ENCODE measurements at places on chromosomes 13 and 19.

GRCh38 chr19:5434970-5435641, 20.1 kb upstream of the ZNRF4 start:
- DNase-seq: peak; percentile 57

DNA sequence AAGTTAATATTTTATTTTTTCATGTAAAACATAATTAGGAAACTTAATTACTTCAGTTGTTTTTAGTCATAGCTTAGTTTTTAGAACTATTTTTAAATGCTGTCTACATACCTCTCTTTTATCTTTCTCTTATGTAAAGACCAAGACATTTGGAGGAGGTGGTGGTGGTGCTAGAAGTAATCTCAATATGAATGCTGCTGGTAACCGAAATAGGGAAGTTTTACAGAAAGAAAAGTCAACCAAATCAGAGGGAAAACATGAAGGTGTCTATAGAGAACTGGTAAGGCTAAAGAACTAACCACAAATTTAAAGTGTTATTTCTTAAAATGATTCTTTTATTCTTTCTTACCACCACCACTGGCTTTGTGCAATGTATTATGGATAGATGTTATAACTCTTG, 97.3 kb downstream of the TDRD3 start:
- no peak for DNase-seq

DNA sequence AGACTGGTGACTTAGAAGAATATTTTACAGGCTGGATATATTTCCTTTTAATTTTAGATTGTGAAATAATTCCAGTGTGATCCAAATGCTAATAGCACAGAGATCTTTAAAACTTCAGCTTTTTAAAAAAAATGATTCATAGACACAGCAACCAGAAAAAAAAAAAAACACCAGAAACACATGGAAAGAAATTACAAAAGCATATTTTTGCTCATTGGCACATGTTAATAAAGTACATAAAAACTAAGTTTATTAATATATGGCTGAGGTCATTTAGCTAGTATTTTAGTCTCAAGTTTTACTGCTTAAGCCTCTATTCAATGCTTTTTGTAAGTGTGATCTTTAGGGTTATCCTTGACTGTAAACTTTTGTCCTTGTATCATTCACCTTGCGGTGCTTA, 577 bp downstream of the MYO16 start:
- DNase-seq: no peak

- no peak for DNase-seq
These were observed 202.4 kb downstream of the ITGBL1 start for GRCh38 chr13:101654883-101655282.

DNA sequence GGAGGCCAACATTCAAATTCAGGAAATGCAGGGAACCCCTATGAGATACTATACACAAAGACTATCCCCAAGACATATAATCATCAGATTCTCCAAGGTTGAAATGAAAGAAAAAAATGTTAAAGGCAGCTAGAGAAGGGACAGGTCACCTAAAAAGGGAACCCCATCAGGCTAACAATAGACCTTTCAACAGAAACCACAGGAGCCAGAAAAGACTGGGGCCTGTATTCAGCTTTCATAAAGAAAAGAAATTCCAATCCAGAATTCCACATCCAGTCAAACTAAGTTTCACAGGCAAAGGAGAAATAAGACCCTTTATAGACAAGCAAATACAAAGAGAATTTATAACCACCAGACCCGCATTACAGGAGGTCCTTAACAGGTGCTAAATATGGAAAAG, 1703.6 kb upstream of the PRR20A start:
- DNase-seq: no peak

GRCh38 chr19:41298348-41298964, 11.5 kb upstream of the CCDC97 start:
- DNase-seq: peak; percentile 77

GRCh38 chr13:37595162-37595561, 3.4 kb downstream of the POSTN start:
- DNase-seq: no peak

- peak; percentile 54 for DNase-seq
These were observed 7.7 kb upstream of the GPR18 start for GRCh38 chr13:99265821-99266426.

DNA sequence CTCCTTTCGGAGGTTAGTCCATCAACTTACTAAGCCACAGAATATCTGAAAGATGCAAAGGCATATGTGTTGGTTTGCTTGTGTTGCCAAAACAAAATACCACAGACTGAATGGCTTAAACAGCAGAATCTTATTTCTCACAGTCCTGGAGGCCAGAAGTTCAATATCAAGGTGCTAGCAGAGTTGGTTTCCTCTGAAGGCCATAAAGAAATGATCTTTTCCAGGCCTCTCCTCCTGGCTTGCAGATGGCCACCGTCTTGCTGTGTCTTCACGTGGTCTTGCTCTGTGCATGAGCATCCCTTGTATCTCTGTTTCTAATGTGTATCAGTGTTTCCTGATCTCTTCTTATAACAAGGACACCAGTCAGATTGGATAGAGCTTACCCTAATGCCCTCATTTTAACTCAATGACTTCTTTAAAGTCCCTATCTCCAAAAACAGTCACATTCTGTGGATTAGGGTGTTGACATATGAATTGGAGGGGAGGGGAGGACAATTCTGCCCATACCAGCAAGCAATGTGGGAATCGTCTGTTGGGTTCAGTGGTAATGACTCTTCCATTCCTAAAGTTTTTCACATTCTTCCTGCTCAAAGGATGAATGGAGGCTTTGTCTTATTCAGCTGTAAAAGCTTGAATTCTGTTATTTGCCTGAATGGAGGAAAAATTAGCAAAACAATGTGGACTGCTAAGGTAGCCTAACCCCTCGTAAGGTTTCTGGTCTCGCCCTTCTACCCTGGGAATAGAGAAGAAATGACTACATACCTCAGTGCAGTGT, 715.7 kb downstream of the DIAPH3 start:
- peak; percentile 77 for DNase-seq

DNA sequence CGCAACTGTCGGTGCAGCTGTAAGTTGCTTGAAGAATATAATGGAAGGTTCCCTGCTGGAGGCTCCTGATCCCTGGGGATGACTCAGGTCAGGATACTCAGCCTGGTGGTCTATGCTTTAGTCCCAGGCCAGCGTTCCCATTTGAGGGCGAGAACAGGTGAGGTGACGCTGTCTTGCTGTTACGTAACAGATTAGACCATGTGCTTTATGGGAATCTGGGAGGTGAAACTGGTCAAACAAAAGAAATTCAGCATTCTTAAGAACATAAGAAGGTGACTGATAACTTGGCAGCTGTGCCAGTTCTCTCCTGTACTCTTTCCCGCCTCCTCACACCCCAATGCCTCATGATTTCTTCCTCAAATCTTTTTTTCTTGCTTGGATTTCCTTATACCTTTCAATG, at the start of gene CXCL17:
Gene CXCL17, minus strand, starts transcription at position 114 of the 400 bp plus-strand sequence. CDS start 114 bp downstream, outside the sequence.
- DNase-seq: no peak

DNA sequence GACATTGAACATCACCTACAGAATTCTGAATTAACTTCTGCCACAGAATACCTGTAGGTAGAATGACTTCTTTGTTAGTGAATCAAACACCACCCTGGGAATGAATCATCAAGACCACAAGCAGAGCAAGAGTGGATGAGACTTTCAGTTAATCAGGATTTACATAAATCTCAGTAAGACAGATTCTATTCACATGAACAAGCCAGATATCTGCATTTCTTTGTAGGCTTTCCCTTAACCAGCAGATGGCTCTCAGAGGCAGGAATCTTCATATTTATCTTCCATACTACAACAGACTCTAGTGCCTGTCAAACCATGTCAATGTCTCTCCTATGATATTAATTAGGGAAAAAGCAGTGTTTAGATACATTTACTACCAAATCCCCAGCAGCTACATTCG, 412.1 kb downstream of the KLF12 start:
- peak; percentile 95 for DNase-seq

GRCh38 chr13:90362707-90363106, 984.8 kb upstream of the MIR17HG start:
- no peak for DNase-seq

DNA sequence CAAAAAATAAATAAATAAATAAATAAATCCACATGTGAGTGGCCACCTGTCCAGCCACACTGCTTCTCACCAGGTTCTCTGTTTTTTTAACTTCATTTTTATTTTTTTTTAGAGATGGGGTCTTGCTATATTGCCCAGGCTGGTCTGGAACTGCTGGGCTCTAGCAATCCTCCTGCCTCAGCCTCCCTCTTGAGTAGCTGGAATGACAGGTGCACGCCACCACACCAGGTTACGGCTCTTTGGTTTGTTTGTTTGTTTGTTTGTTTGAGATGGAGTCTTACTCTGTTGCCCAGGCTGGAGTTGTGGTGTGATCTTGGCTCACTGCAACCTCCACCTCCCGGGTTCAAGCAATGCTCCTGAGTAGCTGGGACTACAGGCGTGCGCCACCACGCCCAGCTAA, 94.5 kb upstream of the CACNA1A start:
- DNase-seq: no peak

GRCh38 chr19:45879055-45879454, 6.9 kb downstream of the IRF2BP1 start:
- no peak for DNase-seq

DNA sequence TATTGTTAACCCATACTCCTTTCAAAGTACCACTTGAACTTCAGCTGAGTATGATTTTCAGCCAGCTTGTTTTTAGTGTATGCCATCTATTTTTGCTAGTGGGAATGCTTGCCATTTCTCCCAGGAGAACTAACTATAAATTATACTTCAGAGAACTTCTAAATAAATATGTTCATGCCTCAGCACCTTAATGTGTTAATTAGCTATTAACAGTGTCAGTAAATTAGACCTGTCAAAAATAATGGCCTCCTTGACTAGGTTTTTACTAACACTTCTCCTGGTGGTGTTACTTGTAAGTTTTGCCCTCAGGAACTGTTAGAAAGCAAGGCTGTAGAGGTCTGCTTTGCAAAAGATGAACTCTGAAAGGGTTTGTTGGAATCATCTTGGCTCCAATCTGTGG, 4.5 kb downstream of the CLDN10 start:
- DNase-seq: no peak

GRCh38 chr19:47356900-47357299, 7.8 kb downstream of the DHX34 start:
- peak; percentile 67 for DNase-seq

- DNase-seq: peak; percentile 57
These were observed 557 bp downstream of the PSPC1 start for GRCh38 chr13:19782049-19782726.

GRCh38 chr13:109500146-109500773, 286.1 kb downstream of the IRS2 start:
- no peak for DNase-seq

DNA sequence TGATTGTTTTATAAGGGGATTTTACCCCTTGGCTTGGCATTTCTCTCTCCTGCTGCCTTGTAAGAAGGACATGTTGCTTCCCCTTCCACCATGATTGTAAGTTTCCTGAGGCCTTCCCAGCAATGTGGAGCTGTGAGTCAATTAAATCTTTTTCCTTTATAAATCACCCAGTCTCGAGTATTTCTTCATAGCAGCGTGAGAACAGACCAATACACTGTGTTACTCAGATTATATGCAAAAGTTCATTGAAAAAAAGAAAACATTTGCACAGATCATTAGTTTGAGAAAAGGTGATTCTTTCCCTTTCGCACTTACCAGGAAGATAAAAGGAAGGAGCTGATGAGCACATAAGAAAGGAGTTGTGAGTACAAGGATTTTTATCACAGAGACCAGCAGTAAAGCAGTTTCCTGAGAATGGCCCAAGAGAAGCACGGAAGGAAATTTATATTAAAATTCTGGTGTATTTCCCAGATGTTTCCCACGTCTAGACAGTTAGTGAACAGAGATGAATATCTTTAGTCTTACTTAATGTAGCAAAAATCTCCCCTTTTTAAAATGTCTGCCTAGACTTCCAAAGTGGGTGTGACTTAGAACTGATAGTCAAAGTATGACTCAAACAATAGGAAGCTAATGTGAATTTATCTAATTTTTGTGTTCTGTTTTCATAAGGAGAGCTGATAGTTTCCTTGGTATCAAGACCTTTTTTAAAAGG, 431.8 kb upstream of the SGCG start:
- no peak for DNase-seq

GRCh38 chr13:23643338-23644125, 73.3 kb downstream of the TNFRSF19 start:
- no peak for DNase-seq

DNA sequence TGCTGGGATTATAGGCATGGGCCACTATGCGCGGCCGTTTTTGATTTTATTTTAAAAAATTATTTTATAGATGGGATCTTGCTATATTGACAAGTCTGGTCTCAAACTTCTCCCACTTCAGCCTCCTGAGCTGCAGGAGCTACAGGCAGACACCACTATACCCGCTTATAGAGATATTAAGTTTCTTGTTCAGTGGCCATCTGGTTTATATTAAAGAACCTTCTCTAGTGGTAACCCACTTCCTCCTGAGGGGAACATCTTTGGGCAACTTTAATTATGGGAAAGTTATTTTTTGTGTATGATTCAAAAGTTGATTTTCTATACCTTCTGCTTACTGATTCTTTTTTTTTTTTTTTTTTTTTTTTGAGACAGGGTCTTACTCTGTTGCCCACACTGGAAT, 172.7 kb downstream of the KLF5 start:
- no peak for DNase-seq

DNA sequence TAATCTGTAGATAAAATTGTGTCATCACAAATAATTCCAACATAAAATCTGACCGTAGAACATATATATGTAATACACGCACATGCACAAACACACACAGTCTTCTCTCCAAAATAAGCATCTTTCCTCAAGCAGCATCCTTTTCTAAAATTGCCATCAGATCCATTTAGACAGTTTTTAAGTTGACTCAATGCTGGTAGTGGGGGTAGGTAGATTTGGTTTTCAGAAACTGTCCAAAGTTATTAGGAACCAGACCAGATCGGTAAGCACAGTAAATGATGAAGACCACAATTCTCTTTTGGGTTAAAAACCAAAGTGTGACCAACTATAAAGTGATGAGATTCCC, 64.6 kb downstream of the SERP2 start:
- DNase-seq: no peak

DNA sequence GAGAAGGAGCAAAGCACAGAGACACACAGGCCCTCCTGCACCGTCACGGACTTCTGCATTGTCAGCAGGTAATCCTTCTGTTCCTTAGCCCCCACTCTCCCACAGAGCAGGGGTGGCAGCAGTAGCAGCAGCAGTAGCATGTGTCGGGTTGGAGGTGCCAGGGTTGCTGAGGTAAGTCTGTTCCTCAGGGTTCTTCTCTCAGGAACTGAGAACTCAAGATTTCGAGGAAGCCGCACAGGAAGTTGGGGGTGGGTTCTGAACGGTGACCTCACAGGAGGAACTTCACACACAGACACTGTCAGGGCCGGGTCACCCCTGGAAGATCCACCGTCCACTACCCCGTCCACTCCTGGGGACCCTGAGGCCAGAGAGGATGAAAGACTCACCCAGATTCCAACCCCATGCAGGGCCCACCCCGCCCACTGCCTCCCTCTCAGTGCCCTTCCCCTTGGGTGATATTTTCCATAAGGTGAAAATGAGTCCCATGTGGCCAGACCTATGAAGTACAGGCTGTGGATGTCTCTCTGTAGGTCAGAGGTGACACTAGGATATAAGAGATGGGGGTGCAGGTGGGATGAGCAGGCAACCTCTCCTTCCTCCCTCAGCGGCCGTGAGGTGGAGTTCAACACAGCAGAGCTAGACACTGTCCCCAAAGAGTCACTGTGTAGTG, at the start of gene SIGLEC12:
Gene SIGLEC12, minus strand, starts transcription at position 207 of the 670 bp plus-strand sequence. Its CDS starts 67 bp downstream, at position 140.
- DNase-seq: no peak

GRCh38 chr19:12769689-12770088, 5.7 kb downstream of the HOOK2 start:
- no peak for DNase-seq

GRCh38 chr19:56507446-56508289, at the start of gene ZNF471:
Gene ZNF471, plus strand, starts transcription at chr19:56507855. Its CDS starts 3,717 bp downstream, at chr19:56511572.
- peak; percentile 98 for DNase-seq

GRCh38 chr19:18002347-18002850, 5.6 kb upstream of the ARRDC2 start:
- DNase-seq: no peak

GRCh38 chr19:8607386-8607785, 3.1 kb downstream of the ADAMTS10 start:
- DNase-seq: no peak

Measured in kidney tubule cell (primary cell).